Stimulated activated CD4-positive, alpha-beta T cell treated with anti-CD3 and anti-CD28 coated beads, Interleukin-15, amount 100 ng/mL, for 24 hours (primary cell): ENCODE measurements at places on chromosomes 13 and 19.

DNA sequence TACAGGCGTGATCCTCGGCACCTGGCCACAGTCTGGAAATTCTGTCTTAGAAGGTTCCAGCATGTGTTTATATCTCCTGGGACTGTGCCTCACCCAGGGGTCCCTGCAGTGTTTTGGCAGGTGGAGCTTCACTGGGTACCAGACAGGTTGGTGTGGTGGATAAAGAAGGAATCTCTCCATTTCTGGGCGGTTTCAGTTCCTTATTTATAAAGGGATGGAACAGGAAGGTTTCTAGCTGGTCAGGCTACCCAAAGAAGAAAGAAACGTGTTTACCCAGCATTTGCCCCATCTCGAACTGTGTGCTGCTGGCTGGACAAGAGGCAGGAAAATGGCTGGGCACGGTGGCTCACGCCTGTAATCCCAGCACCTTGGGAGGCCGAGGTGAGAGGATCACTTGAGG lies 9.8 kb downstream of the PNPLA6 start:
- DNase-seq, result no peak

- no peak for DNase-seq
These were observed 44.7 kb upstream of the LATS2 start for GRCh38 chr13:21106089-21106488.

DNA sequence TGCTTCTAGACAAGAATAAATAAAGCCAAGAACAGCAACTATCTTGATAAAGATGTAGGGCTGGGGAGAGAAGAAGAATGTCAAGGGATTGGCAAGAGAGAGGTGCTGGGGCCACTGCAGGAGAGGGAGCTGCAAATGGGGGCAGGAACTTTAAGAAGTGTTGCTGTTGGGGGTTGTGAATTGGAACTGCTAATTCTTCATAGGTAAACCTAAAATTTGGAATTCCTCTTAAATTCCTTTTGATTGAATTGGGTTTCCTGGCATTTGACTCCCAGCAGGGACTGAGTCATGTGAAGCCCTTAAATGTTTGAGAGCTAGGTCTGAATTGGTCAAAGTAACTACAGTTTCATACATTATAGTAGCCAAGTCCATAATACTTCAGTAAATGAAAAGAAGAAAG lies 305.6 kb upstream of the TMTC4 start:
- DNase-seq, result no peak

- DNase-seq, result no peak
These were observed 19.5 kb downstream of the CAPS start for GRCh38 chr19:5933391-5934068.

DNA sequence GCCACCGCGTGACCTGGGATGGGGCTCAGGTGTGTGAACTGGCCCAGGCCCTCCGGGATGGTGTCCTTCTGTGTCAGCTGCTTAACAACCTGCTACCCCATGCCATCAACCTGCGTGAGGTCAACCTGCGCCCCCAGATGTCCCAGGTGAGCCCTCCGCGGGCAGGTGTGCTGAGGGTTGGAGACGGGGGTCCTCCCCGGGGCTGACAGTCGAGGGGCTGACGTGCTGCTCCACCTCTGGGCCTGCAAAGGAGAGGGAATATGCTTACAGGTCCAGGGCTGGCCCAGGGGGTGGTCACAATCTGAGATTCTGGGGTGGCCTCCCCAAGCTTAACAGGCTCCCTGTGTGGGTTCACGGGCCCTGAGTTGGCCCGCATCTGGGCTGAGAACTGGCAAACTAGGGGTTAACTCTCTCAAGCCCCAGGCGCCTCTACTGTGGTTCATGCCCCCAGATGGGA lies 386 bp downstream of the VAV1 start:
- no peak for DNase-seq

- DNase-seq, result peak; percentile 54
These were observed 154.2 kb downstream of the TM9SF2 start for GRCh38 chr13:99655351-99656091.

DNA sequence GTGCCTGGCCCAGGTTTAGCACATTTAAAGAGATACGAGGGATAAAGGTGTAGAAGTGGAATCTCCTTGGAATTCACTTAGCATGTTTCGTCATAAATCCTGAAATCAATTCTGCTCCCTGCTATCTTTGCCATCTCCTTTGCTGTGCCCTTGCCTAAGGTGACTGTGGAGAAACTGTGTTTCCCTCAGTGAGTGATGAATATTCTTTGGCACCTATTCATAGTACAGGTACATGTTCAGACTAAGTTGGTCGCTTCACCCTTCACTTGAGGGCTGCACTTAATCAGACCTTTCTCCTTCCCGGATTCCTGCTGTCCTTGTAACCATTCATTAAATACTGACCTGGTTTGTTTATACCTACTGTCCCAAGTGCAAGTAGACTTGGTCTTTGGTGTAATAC lies 17.8 kb downstream of the PCCA start:
- no peak for DNase-seq

DNA sequence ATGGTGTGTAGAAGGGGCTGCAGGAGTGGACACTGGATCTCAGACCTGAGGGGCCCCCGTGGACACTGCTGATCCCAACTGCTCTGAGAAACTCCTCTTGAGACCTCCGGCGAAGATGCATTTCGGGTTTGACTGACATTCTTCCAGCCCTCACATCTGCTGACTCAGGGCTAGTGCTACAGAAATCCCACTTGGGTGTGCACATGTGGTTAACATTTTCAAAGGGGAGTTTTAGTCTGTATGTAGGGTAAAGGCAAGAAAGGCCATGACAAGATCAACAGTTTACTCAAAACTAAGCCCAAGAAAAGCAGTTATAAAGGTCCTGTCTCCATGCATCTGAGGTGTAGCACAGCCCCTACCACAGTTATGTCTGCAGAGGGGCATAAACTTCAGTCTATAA lies 31.2 kb downstream of the DLEU7 start:
- no peak for DNase-seq

- no peak for DNase-seq
These were observed 9.4 kb upstream of the KBTBD7 start for GRCh38 chr13:41203810-41204209.

DNA sequence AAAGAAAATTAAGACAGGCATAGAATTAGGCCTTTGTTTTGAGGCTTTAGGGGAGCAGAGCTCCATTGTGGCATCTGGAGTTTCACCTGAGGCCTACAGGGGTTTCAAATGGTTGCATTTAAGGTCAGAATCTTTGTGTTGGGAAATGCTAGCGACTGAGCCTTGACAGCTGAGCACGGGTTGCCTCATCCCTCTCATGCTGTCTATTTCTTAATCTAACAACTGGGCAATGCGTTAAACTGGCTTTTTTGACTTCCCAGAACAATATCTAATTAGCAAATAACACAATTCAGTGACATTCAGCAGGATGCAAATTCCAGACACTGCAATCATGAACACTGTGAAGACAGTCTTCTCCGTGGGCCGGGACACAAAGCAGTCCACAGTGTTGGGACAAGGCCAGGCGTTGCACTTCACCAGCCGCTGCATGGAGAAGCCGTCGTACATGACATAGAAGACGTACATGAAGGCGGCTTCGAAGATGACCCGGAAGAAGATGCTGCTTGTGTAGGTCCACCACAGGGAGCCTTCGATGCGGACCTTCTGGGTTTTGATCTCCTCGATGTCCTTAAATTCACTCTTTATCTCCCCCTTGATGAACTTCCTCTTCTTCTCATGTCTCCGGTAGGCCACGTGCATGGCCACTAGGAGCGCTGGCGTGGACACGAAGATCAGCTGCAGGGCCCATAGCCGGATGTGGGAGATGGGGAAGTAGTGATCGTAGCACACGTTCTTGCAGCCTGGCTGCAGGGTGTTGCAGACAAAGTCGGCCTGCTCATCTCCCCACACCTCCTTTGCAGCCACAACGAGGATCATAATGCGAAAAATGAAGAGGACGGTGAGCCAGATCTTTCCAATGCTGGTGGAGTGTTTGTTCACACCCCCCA lies 3.8 kb downstream of the GJB2 start:
- DNase-seq, result no peak

DNA sequence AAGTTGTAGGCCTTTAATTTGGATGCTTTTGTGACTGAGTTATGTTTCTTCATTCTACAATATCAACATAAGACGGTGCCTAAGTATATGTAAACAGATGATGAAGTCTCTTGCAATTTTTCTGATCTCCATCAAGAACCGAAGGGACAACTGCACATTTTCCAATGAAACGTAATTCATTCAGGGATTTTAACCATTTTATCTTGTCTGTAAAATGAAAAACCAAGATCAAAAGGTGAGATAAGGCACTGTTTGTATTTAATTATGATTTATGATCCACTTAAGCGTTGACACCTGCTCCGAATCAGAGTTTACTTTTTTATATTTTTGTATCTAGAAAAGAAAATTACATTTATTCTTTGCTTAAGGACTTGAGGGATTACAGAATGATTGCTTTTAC lies 556.8 kb upstream of the ARGLU1 start:
- no peak for DNase-seq

DNA sequence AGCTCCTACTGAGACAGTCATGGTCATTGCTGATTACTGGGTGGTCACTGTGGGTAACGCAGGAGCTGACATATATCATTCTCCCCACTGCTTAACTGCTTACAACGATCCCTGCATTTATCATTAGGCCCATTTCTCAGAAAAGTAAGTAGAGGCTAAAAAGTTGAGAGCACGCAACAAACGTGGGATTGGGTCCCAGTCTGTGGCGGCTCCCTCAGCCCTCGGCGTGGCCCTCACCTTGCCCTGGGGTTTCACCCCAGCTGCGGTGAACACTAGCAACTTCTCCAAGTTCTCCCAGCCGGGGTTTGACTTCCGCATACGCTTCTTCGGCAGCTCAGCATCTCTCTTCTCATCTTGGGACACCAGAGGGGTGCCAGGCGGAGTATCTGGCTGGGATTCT lies 2.5 kb downstream of the PNKP start:
- no peak for DNase-seq

DNA sequence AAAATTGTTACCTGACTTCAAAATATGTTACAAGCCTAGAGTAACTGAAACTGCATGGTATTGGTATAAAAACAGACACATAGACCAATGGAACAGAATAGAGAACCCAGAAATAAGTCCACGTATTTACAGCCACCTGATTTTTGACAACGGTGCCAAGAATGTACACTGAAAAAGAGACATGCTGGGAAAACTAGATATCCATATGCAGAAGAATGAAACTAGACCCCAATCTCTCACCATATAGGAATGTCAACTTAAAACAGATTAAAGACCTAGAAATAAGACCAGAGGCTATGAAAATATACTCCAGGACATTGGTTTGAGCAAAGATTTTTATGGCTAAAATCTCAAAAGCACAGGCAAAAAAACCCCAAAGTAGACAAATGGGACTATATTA lies 76.5 kb downstream of the LATS2 start:
- DNase-seq, result no peak

- peak; percentile 83 for DNase-seq
These were observed 1.5 kb upstream of the HCN2 start for GRCh38 chr19:588093-588740.

DNA sequence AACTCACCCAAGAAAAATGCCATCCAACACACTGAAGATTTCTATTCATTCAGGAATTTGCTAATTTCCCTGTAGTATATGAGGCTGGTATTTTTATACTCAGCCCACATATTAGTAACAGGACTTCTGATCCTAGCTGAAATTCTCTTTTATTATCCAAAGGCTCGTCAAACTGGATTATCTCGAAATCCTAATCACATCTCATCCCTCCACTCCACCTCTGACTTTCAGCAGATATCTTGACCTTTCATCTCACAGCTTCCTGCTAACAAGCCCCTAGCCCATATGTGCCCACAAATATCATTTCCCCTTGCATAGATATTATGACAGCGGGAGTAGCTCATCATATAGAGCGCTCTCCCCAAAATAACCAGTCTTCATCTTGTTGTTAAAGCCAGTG lies 279.7 kb downstream of the FGF14 start:
- DNase-seq, result no peak

- DNase-seq, result no peak
These were observed 18.5 kb downstream of the TNFRSF19 start for GRCh38 chr13:23588666-23589065.

DNA sequence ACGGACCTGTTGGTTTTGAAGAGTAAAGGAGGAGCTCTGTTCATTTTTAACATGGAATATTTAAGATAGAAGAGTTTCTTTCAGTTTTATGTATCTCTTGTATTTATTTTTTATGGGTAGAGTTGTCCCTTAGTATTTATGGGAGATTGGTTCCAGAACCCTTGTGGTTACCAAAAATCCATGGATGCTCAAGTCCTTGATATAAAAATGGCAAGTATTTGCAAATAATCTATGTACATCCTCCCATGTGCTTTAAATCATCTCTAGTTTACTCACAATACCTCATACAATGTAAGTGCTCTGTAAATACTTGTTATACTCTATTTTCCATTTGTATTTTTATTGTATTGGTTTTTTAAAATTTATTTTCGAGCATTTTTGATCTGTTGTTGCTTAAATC lies 63.1 kb downstream of the TM9SF2 start:
- no peak for DNase-seq

DNA sequence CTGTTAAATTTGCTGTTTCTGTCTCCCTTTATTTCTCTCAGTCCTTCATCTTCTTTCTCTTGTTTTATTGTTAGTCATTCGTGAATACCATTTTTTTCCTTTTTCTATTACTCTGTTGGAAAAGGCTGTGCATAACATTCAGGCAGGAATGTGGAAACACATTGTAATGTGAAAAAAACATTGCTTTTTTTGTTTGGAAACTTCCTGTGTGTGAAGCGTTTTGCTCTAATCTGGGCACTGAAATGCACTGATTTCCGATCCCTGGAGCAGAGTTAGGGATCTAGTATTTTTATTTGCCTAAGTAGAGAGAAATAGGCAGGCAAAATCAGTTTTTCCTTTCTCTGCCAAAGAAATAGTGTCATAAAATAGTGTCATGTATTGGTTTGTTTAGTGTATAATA lies 155.5 kb downstream of the PCCA start:
- no peak for DNase-seq

- no peak for DNase-seq
These were observed 230.7 kb downstream of the NHLRC3 start for GRCh38 chr13:39269004-39269403.

GRCh38 chr13:95100525-95101433 lies 200.5 kb downstream of the ABCC4 start:
- DNase-seq, result no peak

- no peak for DNase-seq
These were observed 34.9 kb downstream of the N4BP2L2 start for GRCh38 chr13:32503727-32504126.

- DNase-seq, result no peak
These were observed 14.8 kb downstream of the PLEKHJ1 start for GRCh38 chr19:2221250-2221831.

DNA sequence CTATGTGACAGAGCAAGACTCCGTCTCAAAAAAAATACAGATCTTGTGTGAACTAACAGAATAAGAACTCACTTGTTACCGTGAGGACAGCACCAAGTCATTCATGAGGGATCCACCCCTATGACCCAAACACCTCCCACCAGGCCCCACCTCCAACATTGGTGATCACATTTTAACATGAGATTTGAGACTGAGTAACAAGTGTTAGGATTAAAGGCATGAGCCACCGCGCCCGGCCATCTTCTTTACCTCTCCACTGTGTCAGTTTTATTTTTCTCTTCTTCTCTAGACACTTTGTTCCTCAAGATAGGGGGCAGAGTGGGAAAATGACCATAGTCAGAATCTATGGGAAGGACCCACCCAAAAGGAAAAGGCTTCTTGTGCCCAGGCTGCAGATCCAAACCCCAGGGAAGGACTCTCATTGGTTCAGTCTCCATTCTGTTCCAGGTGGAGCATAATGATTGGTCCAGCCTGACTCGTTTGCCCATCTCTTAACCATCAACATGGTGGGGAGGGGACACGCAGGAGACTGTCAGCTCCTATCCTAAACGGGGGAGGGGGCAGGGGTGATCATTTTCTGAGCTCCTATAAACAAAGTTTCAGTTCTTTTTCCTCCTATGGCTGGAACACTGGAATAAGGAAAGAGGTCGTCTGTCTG lies 1.3 kb upstream of the CALM3 start:
- DNase-seq, result no peak
